ENCODE measurements at places on chromosomes 6 and 20.

DNA sequence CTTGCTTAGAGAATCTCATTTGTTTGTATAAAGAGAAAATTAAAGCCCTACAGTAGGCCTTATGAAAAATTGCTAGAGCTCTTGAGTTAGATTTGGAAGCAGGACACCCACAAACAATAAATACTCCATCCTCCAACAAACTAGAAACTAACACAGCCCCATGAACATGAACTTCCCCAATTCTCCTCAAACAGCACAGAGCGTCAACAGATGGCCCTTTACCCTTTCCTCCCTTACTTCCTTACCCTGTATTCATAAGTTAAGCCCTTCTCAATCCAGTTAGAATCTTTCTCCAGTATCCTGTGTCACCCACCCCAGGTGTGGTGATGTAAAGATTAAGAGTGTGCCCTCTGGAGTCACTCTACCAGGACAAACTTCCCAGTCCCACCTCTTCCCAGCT is 113.7 kb downstream of the UNC5CL start:
- no peak for DNase-seq

- DNase-seq, result peak; percentile 23
Measured at GRCh38 chr6:3382326-3383279, 74.2 kb downstream of the SLC22A23 start.

- DNase-seq, result peak; percentile 35
Measured at GRCh38 chr6:41687501-41688175, 47.8 kb downstream of the TFEB start.

DNA sequence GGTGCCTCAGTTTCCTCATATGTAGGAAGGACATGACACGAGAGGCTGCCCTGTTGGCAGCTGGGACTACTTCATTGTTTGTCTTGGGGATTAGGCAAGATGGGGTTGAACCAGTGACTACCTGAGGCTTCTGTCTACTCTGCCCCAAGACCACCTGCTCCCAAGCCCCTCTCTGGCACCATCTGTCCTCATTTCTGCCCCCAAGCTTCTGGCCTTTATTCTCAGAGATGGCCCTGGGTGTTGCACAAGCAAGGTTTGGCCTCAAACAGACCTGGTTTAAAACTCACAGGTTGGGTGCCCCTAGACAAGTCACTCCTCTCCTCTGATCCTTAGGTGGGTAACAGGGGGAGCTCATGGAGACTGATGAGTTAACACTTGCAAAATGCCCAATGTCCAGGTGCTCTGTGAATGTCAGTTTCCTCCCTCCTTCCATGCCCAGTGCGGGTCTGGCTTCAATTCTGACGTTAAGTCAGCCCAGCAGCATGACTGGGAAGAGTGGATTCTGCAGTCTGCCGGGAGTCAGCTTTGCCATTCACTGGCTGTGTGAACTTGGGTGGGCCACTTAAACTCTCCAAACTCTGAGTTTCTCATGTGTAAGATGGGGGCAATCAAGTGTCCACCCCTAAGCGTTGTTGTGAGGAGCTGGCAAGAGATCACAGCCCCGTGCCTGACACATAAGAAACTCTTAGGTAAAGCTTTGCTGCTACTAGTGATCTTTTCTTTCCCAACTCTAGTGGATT is 84.5 kb upstream of the TOX2 start:
- DNase-seq, result peak; percentile 27

DNA sequence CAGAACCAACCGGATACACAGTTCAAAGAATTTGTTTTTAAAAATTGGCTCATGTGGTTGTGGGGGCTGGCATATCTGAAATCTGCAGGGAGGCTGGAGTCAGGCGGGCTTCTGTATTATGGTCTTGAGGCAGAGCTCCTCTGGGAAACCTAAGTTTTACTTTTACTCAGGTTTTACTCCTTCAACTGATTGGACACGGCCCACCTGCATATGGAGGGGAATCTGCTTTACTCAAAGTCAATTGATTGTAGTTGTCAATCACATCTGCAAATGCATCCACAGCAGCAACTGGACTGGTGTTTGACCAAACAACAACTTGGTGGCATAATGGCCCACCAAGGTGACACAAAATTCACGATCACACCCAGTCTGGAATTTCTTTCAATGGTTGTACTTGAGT is 103.4 kb downstream of the ERMARD start:
- DNase-seq, result no peak

Data from Caco-2 (cell line).